ENCODE measurements at places on chromosomes 4 and X.

DNA sequence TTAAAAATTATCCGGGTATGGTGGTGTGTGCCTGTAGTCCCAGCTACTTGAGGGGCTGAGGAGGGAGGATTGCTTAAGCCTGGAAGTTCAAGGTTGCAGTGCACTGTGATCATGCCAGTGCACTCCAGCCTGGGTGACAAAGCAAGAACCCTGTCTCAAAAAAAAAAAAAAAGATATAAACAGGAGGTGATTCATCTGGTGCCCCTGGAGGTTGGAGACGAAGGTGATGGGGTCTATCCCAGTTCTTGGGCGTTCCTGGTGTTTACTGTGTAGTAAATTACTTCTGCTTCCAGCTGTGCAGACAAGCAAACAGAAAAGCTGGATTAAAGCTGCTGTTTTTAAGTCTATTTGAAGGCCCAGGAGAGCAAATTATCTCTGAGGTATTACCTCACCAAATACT lies 19.9 kb downstream of the GPKOW start:
- peaks cover 3% of the 10 kb centered on the region for H3K4me1 ChIP-seq
- H3K27ac ChIP-seq, result no peak overlapping the region
- H3K27me3 ChIP-seq, result no peaks in the 10 kb centered on the region
- DNase-seq, result no peak
- no peak overlapping the region for H3K4me3 ChIP-seq

DNA sequence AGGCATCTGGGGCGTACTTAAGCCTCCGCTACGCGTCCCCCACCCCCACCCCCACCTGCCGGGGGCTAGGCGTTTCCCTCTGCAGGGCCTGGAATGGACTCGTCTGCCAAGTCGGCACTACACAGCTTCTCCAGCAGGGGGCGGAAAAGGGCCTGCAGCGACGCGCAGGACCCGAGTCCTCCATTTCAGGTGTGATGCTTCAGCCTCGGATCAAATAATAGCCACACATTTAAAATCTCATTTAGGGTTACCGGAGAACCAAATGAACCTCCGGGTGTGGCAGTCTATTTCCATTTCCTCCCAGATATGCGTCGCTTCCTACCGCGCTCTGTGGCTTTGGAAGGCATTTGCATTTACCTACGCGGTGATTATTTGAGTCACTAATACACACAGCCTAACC lies 2.9 kb downstream of the PAK3 start:
- DNase-seq, result peak; percentile 30
- H3K27ac ChIP-seq, result no peak overlapping the region
- no peaks in the 10 kb centered on the region for H3K36me3 ChIP-seq
- no peak overlapping the region for H3K4me3 ChIP-seq
- no peaks in the 10 kb centered on the region for H3K4me1 ChIP-seq

- H3K36me3 ChIP-seq, result no peaks in the 10 kb centered on the region
- H3K4me1 ChIP-seq, result peaks cover 27% of the 10 kb centered on the region
- H3K27me3 ChIP-seq, result no peaks in the 10 kb centered on the region
Measured at GRCh38 chr4:86558797-86559196, 35.3 kb upstream of the PTPN13 start.

- H3K4me1 ChIP-seq, result no peaks in the 10 kb centered on the region
- peaks cover 12% of the 10 kb centered on the region for H3K27me3 ChIP-seq
- H3K36me3 ChIP-seq, result no peaks in the 10 kb centered on the region
- DNase-seq, result no peak
- no peak overlapping the region for H3K27ac ChIP-seq
Measured at GRCh38 chr4:173746424-173746823, 216.4 kb upstream of the HAND2 start.

DNA sequence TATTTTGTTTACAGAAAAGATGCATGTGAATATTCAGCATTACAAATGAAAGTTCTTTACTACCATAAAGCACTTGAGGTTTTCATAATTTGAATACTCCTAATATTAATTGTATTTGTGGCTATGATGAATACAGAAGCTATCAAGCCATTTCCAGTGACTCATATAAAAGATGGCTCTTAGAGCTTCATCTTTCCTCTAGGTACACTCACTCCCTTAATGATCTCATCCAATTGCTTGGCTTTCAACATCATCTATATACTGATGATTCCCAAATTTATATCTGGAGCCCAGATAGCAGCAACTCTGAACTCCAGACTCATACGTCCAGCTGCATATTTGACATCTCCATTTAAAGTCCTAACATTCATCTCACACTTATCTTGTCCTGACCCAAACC lies 183.4 kb upstream of the FAM241A start:
- peaks cover 8% of the 10 kb centered on the region for H3K4me1 ChIP-seq
- H3K27ac ChIP-seq, result no peak overlapping the region
- DNase-seq, result no peak

GRCh38 chr4:183552274-183553146 lies 47.7 kb downstream of the ING2 start:
- H3K36me3 ChIP-seq, result no peaks in the 10 kb centered on the region
- DNase-seq, result no peak
- H3K27ac ChIP-seq, result no peak overlapping the region
- no peaks in the 10 kb centered on the region for H3K27me3 ChIP-seq
- H3K4me1 ChIP-seq, result no peaks in the 10 kb centered on the region
- no peak overlapping the region for H3K4me3 ChIP-seq

DNA sequence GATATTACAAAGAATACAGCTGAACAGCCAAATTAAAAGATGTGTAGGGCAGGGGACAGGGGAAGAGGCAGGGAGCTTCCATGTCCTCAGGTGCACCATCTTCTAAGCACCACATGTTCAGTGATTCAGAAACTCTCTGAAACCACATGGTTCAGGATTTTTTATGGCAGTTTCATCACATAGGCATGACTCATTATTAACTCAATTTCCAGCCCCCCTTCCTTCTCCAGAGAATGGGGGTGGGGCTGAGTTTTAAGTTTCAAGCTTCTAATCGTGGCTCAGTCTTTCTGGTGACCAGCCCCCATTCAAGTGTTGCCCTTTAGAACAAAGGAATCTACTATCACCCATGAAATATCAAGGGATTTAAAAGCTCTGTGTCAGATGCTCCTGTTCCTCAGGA lies 317.8 kb upstream of the GALNT7 start:
- no peaks in the 10 kb centered on the region for H3K36me3 ChIP-seq
- DNase-seq, result peak; percentile 84
- no peaks in the 10 kb centered on the region for H3K27me3 ChIP-seq
- H3K4me1 ChIP-seq, result peaks cover 24% of the 10 kb centered on the region

DNA sequence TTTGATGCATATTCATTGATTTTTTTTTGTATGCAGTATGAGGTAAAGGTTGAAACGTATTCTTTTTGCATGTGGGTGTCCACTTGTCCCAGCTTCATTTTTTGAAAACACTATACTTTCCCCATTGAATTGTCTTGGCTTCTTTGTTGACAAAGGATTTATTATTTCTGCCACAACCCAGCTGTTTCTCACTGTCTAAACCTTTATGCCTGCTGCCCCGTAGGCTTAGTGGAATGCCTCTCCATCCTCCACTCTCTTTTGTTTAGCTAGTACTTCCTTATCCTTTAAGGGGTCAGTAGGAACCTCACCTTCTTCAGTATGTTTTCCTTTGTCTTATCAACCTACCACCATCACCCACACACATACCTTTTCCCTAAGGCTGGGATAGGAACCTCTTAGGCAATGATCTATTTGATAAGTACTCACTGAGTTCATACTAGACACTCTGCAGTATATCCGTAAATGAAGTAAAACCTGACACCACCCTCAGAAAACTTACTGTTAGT lies 8.5 kb downstream of the FMR1 start:
- DNase-seq, result no peak
- no peak overlapping the region for H3K4me3 ChIP-seq
- H3K27me3 ChIP-seq, result no peaks in the 10 kb centered on the region
- no peak overlapping the region for H3K27ac ChIP-seq
- H3K36me3 ChIP-seq, result no peaks in the 10 kb centered on the region
- H3K4me1 ChIP-seq, result no peaks in the 10 kb centered on the region

GRCh38 chr4:120995266-120996010 lies 72.9 kb upstream of the PRDM5 start:
- no peak for DNase-seq
- H3K27me3 ChIP-seq, result no peaks in the 10 kb centered on the region
- H3K4me1 ChIP-seq, result no peaks in the 10 kb centered on the region
- no peak overlapping the region for H3K27ac ChIP-seq
- H3K4me3 ChIP-seq, result no peak overlapping the region
- H3K36me3 ChIP-seq, result no peaks in the 10 kb centered on the region

DNA sequence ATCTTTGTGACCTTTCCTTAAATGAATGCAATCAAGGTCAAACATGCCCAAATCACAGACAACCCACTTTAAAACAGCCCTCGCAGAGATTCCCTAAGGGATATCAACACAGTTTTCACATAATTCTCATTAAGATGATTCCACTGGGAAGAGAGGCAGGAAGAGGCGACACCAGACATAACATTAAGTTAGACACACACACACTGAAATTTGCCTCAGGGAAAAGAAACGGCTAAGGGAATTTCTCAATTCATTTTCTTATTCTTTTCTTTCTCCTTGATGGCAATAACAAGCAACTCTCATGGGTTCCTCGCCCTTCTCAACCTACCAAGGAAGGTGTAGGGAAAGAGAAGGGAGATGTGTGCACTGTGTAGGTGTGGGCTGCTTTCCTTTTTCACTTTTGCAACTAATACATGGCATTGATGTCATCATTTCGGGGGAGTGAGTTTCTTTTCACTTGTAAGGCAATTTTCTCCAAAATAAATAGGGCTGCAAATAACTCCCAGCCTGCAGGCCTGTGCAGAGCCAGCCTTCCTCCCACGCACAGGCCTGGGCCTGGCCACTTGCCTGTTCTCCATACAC lies 41.4 kb downstream of the SOD3 start:
- H3K36me3 ChIP-seq, result peaks cover 6% of the 10 kb centered on the region
- no peak overlapping the region for H3K4me3 ChIP-seq
- H3K27me3 ChIP-seq, result no peaks in the 10 kb centered on the region
- no peak overlapping the region for H3K27ac ChIP-seq

DNA sequence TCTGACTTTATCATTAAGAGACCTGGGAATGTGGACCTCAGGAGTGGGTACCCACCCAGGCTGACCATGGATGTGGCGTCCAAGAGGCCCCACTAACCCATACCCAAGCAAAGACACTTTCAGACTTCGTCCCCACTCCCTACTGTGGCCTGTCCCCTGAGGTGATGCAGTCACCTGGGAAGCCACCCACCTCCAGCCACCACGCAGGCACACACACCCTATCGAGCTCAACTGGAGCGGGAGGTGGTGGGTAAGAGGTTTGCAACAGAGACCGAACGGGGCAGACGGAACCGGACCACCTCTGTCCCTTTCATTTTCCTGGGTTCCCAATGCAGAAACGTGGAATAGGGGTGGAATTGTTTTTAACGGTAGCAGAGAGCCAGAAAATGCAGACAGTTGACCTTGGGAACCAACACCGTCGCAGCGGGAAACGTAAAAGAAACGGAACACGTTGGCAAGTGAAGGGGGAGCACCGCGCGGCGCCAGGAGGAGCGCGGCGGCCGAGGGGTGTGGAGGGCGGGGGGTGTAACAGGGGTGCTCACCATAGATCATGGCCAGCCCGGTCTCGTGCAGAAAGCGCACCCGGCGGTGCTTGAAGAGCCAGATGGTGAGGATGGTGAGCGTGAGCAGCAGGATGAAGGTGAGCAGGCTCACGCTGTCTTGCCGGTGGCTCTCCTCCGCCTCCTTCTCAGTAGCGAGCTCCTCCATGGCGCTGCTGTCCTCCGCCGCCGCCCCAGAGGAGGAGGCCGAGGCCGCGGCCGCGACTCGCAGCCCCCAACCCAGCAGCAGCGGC lies 559 bp downstream of the SLC9A7 start:
- H3K27ac ChIP-seq, result peak overlapping the region; percentile 68
- H3K27me3 ChIP-seq, result no peaks in the 10 kb centered on the region
- no peaks in the 10 kb centered on the region for H3K36me3 ChIP-seq
- DNase-seq, result peak; percentile 10
- H3K4me1 ChIP-seq, result peaks cover 33% of the 10 kb centered on the region
- H3K4me3 ChIP-seq, result peak overlapping the region; percentile 98

DNA sequence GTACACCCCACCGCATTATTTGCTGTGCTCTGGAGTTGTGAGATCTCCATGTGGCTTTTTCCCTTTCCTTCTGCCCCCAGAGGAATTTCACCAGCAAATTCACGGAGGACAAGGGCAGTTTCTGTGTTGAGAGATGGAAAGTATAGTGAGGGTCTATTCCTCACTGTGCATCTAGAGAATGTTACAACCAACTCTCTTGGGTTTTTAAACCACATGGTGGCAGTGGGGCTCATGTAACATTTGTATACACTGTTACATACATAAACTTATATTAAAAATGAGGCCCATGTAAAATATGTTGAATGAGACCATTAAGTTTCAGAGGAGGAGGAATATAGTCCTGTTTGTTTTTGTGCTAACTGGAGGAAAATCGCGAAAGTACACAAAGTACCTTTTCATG lies 909 bp upstream of the PRKG2 start:
- no peak for DNase-seq
- no peaks in the 10 kb centered on the region for H3K36me3 ChIP-seq
- H3K4me1 ChIP-seq, result no peaks in the 10 kb centered on the region
- no peak overlapping the region for H3K4me3 ChIP-seq

DNA sequence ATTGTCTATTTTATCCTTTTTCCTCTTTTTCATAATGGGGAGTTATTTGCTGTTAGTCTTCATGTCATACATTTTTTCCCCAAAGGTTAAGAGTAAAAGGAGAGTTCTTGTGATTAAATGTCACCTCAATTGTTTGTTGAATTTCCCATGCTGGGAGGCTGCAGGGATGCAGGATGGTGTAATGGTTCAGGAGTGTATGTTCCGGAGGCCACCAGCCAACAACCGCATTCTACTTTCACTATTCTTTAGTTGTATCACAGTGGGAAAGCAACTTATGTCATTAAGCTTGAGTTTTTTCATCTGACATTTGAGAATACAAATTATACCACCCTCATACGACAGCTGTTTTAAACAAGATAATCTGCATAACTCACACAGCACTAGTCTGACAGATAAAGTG lies 15.4 kb downstream of the AFP start:
- no peak overlapping the region for H3K4me3 ChIP-seq
- H3K4me1 ChIP-seq, result peaks cover 11% of the 10 kb centered on the region
- no peak overlapping the region for H3K27ac ChIP-seq
- peaks cover 30% of the 10 kb centered on the region for H3K27me3 ChIP-seq
- no peak for DNase-seq
- H3K36me3 ChIP-seq, result no peaks in the 10 kb centered on the region

DNA sequence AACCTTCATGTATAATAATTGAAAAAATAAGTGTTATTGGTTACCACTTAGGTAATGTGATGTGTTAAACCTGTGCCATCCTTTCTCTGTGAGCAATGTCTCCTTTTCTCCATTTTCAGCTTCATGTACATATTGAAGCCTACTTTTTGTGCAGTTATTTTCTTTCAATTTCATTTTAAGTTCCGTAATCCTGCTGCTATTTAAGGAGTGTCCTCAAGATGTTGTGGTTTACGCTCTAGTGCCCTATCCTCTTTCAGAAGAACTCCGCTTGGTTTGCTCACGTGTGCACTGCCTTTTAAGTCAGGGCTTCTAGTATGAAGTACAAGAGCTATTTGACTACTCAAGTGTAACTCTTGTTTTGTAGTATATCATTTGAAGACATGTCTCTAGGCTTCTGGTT lies 2253.2 kb upstream of the TENM3 start:
- no peak overlapping the region for H3K27ac ChIP-seq
- no peaks in the 10 kb centered on the region for H3K36me3 ChIP-seq
- no peak for DNase-seq
- no peaks in the 10 kb centered on the region for H3K27me3 ChIP-seq
